ENCODE measurements at places on chromosomes 4 and X.
A peak's percentile ranks its signal among the peaks of the same experiment; 100 is the strongest.

DNA sequence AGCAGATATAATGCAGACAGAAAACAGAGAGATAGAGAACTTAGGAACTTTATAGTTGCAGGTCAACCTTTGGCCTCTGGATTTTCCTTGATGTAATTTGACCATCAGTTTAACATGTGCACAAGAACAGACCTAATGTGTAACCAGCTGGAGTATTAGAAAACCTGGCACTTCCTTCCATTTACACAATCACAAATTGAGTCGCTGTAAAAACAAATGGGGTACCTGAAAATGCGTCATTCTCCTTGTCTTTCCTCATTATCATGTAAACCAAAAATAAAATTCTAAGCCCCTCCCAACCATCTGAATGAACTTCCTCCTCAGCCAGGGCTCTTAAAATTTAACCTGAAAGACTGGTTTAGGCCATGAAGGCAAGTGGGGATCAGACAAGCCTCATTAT, 358.4 kb upstream of the MAGEB16 start:
- DNase-seq = no peak

GRCh38 chr4:53905941-53906377, 158.4 kb downstream of the CHIC2 start:
- peak; percentile 33 for DNase-seq

DNA sequence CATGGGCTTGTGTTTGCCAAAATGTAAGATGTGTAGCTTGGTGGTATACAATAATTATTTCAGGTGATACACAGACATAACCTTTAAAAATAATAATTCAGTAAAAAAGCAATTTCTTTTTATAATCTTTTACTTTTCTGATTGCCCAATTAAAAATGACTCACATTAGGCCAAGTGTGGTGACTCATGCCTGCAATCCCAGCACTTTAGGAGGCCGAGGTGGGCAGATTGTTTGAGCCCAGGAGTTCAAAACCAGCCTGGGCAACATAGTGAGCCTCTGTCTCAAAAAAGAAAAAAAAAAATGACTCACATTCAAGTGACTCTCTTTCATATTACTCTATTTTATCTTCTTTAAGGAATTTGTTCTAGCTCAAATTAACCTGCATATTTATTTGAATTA, 449.4 kb upstream of the HTR2C start:
- no peak for DNase-seq

DNA sequence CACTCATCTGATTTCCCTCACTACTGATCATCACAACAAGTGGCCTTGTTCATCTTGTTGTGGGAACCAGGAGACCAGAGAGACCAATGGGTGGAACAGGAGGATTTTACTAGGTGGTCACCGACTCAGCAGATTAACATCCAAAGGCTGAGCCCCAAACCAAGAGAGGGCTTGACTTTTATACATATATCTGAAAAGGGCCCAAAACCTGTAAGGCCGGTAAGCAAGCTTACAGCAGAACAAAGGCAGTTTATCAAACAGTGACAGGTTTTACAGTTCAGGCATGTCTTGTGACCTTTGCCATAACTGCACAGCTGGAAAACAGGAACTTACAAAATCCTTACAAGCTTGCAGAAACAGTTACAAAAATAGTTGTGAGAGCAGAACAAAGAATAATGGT, 195.9 kb downstream of the OR13H1 start:
- DNase-seq = peak; percentile 13

GRCh38 chrX:109843963-109844751, 111.1 kb upstream of the ACSL4 start:
- peak; percentile 74 for DNase-seq

- no peak for DNase-seq
These were observed 39.2 kb upstream of the GPR78 start for GRCh38 chr4:8540991-8541390.

Measured in inflammatory macrophage treated with lipopolysaccharide for 4 hours (primary cell).